ENCODE measurements at places on chromosomes 1 and 21.

- DNase-seq: no peak
These were observed 30.6 kb upstream of the SLC30A10 start for GRCh38 chr1:219958875-219959417.

- DNase-seq: no peak
These were observed 80.2 kb upstream of the GALNT2 start for GRCh38 chr1:229986737-229987337.

- no peak for DNase-seq
These were observed 2.7 kb downstream of the SCCPDH start for GRCh38 chr1:246726881-246727280.

- no peak for DNase-seq
These were observed 182.0 kb downstream of the LMX1A start for GRCh38 chr1:165174491-165174890.

- no peak for DNase-seq
These were observed 5.9 kb upstream of the PTPRF start for GRCh38 chr1:43524804-43525203.

- no peak for DNase-seq
These were observed 249.6 kb downstream of the PTPRC start for GRCh38 chr1:198888379-198888943.

DNA sequence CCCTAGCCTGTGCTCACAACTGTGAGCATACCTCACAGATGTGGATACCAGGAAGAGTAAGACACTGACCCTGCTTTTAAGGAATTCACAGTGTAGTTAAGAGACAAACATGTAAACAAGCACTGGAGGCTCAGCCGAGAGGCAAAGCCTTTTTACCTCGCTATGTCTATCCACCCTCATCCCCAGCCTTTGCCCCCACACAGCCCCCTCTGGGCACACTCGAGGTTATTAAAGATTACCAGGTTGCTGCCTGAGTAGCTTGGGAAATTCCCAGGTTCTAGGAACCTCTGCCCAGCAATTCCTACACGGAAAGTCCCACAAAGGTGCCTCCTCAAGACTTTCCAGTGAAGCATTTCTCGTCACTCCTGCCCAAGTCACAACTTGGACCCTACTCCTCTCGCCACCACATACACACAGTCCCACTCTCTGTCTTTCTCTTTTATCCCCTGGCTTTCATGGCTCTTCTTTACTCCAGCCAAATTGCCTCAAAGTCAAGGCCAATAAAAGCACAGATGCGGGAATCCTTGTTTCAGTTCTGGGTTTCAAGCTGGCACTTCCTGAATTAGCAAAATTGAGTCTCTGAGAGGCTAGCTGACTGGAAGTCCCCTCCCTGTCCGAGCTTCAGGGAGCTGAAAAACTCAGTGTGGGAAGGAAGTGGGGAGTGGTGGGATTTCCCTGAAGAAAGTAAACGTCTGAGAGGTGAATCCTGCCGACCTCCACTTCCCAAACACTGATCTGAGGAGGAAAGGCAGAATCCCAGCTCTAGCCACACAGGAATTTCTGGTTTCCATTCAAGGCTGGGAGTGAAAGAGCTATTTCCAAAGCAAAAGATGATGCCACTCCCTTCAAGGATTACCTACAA lies 7.6 kb downstream of the DENND2D start:
- DNase-seq: no peak

- DNase-seq: peak; percentile 12
These were observed 2.8 kb upstream of the ARF1 start for GRCh38 chr1:228079601-228080263.

GRCh38 chr1:94777281-94777680 lies 42.9 kb upstream of the SLC44A3 start:
- no peak for DNase-seq

DNA sequence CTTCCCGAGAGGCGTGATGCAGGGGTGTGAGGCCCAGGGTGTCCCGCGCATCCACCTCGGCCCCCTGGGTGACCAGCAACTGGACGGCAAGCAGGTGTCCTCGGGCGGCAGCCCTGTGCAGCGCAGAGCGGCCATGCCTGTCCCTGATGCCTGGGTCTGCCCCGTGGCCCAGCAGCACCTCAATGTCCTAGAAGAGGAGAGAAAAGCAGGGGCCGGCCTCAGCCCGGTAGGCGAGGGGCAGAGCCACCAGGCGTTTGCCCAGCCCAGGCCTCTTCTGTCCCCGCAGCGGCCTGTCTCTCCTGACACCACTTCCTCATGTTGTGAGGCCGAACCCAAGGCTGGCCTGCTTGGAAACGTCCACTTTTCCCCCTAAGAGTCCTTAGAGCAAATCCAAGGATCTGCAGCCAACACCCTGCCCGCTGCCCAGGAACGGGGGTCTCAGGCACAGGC lies 1.7 kb downstream of the ANKRD65 start:
- DNase-seq: no peak

DNA sequence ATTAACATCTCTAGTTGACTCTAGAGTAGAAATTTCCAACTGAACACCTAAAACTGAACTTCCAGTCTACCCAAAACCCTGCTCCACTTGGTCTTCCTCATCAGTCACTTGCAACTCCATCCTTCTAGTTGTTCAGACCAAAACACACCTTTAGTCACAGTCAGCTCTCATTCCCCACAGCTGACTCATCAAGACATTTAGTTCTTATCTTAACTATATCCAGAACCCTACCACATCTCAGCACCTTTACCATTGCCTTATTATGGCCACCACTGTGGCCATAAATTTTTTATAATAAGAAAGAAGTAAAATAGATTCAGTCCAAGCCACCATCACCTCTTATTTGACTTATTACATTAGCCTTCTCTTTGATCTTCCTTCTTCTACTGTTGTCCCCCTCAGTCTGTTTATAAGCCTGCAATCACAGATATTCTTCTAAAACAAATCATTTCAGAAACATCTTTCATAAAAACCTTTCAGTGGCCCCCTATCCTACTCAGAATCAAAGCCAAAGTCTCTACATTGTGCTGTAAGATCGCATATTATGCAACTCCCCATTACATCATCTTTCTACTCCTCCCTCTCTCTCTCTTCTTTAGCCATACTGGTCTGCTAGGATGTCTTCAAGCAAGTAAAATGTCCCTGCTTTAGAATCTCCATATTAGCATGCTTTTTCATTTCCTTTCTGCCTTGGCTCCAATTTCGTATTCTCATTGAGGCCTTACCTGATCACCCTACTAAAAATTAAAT lies 275.9 kb downstream of the LRRC40 start:
- no peak for DNase-seq

DNA sequence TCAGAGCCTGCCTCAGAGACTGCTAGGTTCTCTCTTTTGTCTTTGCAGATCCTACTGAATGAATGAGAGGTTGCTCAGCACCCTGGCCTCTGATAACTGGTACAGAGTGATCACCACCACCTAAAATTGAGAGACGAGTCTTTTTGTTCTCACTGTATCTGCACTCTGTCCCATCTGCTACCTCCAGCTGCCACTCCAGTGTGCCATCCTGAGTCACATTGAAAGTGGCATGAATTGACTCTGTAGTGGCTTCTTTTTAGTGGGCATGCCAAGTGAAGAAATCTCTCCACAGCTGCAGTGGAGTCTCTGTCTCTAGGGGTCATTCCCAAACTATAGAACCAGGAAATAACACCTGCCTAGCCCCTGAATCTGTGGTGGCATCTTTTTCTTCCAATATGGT lies 14.7 kb downstream of the CAMK1G start:
- no peak for DNase-seq

DNA sequence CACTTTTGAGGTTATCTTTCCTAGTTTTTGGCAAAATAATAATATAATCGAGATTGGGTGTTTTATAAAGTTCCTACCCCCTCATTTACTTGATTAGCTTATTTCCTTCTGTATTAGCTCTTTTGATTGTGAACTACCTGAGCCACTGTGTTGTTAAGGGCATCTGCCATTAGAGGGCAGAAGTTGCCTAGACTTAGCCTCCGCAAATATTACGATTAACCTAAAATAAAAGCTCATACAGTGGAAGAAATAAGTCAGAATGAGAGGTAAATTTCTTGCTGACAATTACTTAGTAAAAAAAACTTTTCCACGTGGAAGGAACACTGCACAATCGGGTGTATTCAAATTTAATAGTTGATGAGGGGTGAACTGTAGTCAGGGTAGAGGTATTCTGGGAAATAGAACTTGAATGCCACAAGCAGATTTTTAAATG lies 2.3 kb downstream of the H3-3A start:
- DNase-seq: no peak

GRCh38 chr1:63411066-63411465 lies 43.6 kb downstream of the ALG6 start:
- DNase-seq: no peak

GRCh38 chr1:31005198-31005597 lies 60.3 kb downstream of the PUM1 start:
- no peak for DNase-seq

DNA sequence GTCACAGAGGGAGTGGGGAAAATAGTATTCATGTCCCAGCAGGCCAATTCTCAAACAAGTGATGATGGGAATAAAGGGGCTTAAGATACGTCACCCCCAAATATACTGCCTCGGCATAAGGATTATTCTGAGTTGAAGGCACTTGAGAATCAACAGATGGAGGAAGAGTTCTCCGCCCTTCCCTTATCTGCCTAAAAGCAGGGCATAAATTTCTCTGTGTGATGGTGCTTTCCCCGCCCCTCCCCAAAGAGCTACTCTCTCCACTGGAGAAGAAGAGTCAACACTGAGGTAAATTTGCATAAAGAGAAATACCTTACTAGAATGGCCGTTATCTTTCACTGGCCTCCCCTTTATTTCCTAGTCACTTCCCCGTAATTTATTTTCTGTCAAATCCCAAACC lies 18.7 kb downstream of the BECN2 start:
- DNase-seq: no peak

DNA sequence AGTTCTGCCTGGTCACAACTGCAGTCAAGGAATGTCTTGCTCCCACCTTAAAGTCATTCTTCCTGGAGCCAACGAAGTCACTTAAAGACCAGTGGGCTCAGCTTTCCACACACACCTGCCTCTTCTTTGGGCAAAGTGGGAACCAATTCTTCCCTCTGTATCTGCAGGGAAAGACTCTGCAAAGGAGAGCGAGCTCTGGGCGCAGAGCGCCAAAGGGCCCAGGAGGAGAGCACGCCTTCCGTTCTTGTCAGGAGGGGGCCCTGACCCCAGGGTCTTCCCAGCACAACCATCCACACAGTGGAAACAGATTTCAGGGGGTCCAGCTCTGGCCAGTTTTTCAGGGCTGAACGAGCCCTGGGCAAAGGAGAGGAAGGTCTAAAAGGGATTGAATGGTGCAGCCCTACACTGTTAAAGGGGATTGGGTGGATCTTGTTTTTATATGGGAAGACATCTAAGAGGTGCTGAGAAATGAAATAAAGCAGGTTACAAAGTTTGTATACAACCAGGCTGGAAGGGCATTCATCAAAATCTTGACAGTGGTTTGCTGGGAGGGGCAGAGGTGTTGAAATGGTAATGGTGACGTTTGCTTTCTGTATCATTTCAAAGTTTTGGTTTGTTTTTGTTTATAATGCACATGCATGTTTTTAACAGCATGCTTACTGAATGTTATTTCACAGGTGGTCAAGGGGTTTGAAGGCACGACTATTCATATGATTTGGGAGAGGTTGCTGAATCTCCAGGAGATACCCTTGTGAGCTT lies 6.8 kb upstream of the OLIG2 start:
- DNase-seq: no peak

GRCh38 chr1:14255233-14255632 lies 343.3 kb upstream of the KAZN start:
- DNase-seq: no peak

DNA sequence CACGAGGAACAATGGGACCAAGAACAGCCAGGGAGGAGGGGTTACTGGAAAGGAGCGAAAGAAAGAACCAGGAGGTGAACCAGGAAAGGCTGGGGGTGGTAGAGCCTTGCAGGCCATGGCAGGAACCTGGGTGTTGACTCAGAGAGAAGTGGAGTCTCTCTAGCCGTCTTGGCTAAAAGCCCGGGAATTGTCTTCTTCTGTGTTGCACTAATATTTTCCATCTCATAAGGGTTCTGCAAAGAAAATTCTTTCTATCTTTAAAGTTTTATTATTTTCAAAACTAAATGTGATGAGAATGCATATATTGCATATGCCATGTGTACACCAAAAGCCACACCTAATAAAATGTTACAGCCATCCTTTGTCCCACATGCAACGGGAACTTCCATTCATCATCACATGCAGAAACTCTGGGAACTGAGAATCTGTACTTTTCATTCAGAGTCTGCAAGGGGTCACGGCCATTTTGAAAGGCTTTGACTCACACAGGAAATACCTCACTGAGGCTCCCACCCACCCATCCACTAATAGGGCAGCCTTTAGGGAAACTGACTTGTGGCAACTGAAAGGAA lies 38.0 kb downstream of the ERG start:
- DNase-seq: no peak

DNA sequence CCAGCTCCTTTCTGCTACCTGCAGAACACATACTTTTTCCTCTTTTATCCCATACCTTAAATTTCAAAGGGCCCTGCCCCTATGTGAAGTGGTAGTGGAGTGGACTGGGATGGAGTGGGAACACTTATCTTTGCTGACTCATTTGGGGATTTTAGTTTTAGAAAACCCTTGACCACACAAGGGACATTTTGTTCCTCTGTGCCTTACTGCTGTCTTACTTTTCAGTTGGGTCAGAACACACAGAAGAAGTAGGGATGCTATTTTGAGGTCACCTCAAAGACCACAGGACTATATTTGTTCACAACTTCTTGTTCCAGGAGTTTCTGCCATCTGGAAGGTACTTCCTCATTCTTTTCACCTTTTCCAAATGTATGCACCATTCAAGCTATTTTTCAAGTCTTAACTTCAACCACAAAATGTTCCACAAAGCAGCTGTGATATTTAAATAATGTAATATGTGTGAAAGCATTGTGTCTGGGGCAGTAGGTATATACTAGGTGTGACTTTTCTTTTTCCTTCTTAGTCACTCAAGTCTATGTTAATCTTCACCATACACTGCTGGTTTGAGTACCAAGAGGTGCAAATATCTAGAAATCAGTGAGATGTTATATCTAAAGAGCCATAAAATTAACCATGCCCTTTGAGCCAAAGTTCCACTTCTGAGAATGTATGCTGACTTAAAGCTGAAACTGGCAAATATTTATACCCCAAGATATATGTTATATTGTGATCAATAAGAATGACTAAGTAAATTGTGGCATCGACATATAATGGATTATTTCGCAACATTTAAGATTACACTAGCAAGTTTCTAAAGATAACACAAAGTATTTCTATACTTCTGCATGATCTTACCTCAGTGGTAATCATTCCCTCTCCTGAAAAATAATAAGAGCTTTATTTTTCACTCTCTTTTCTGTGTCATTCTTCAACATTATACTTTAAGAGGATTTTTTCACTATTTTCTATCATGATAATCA lies 308.5 kb downstream of the MRPL39 start:
- no peak for DNase-seq

- DNase-seq: no peak
These were observed 31.1 kb downstream of the TMEM51 start for GRCh38 chr1:15184436-15185241.

- no peak for DNase-seq
These were observed 448.5 kb downstream of the PRDM2 start for GRCh38 chr1:14148526-14148925.

DNA sequence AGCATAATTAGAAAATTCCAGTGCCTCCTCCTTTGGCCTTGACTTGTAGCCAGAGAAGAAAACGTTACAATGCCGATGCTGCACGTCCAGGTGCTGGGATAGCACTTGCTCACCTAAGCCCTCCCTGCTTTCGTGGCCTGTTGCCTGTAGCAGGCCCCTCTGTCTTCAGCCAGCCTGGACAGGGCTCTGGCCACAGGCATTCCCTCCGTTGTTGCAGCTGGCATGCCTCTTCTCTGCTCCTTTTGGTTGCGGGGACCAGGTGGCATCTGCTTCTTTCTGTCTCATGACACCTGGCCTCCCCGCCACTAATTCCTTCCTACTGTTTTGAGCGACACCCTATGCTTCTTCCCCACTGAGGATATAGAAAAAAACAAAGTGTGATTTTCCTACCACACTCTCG lies 54.6 kb upstream of the MORC3 start:
- DNase-seq: no peak
